ENCODE measurements at places on chromosomes 4 and X.

DNA sequence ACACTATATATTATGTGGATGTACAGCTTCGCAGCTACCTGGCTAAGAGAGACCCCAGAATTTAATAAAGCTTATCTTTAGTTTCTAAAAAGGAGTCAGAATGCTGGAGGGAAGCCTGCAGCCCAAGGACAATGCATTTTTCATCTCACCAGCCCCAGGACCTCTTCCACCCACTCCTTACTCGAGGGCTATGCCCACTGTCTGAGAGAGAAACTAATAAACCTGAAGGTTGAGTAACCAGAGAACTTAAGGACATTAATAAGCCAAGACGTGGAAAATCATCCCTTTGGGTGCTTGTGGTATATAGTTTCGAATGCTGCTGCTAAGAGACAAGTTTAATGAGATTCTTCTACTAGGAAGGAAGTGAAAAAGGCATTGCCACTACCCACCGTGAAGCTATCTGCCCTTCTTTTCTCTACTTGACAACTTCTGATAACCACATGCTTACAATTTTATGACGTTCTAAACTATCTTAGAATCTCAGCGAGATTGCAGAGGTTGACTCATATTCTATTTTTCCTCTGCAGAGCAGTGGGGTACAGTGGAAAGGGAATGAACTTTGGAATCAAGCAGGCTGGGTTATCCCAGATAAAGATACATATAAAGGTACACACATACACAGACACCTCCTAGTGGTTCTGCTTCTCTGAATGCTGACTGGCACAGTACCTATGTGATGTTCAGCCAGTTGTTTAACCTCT is 3.3 kb downstream of the RELL1 start:
- no peak for DNase-seq

DNA sequence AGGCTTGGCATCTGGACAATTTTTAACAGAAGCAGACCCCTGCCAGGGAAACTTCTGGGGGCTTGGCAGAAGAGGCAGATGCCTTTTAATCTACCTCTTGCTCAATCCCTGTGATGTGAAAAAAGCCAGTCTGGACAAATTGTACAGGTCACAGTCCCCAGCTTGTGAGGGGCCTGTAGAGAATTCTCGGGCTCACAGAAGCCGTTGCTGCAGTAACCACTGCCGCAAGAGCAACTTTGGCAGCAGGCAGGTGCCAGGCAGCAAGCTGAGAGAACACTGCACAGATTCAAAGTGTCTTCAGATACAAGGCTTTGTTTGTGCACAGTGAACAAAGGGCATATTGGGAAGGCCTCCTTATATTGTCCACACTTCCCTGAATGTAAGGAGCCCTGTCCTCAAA is 11.7 kb downstream of the GPKOW start:
- no peak for DNase-seq

GRCh38 chrX:149527705-149528104 is 13.1 kb upstream of the EOLA1 start:
- peak; percentile 24 for DNase-seq

DNA sequence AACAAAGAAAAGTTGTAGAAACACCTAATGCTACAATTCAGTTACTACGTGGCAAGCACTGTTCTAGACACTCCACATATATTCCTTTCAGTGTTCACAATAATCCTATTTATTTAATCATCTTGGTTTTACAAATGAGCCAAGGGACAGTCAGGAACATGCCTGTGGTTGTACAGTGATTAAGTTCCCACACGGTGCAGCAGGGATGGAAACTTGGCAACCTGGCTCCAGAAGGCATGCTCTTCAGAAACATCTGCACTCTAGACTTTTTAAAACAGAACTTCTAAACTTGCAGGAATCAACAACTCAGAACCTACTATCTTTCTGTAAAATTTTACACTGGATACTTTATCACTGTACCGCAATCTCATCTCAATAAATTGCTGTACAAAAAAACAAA is 32.1 kb downstream of the TAPT1 start:
- DNase-seq = no peak

DNA sequence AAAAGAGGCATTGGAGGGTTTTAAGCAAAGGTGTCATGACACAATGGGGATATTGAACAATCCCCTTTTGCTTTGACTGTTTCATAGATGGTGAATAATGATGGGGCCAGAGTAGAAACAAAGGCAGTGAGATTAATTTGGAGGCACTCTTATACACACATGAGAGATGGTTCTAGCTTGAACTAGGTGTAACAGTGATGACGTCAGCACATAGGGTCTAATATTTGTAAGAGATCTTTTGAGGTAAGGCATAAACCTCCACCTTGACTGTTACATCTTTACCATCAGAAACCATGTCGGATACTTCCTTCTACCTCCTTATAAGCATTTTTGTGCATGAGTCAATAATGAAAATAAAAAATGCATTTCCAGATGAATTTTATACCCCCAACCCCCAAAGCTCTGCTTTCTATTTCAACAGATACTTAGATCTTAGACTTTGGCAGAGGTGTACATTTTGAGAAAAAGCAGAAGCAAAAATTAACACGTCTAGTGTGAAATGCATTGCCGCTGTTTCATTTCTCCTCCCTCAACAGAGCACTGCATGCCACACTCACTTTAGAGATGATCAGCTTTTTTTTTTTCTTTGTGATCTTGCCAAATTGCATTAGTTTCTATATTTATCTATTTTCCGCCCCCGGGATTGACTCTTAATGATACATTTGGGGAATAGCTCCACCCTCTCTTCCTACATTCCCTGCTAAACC is 87.2 kb downstream of the HS3ST1 start:
- no peak for DNase-seq

- no peak for DNase-seq
These were observed 525.5 kb upstream of the ZFP42 start for GRCh38 chr4:187470061-187470460.

- DNase-seq = no peak
These were observed 150.6 kb downstream of the POU3F4 start for GRCh38 chrX:83658731-83659130.

DNA sequence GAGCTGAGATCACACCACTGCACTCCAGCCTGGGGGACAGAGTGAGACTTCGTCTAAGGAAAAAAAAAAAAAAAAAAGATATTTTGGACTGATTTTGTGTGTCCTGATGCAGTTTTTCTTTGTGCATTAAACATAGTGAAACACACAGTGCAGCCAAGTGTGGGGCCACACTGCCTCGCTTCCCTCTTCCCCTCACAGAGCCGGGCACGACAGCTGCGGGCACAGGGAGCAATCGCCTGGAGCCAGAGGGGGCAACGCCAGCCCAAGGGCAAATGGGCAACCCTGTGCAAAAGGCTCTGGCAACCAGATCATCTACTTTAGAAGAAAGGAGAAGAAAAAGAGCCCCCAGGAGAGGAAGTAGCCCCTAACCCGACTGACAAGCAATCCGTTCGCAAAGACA is 13.5 kb upstream of the CCNQ start:
- no peak for DNase-seq

- no peak for DNase-seq
These were observed 15.2 kb upstream of the PHOX2B start for GRCh38 chr4:41763729-41764128.

- no peak for DNase-seq
These were observed 469.0 kb upstream of the NWD2 start for GRCh38 chr4:36775544-36775943.

DNA sequence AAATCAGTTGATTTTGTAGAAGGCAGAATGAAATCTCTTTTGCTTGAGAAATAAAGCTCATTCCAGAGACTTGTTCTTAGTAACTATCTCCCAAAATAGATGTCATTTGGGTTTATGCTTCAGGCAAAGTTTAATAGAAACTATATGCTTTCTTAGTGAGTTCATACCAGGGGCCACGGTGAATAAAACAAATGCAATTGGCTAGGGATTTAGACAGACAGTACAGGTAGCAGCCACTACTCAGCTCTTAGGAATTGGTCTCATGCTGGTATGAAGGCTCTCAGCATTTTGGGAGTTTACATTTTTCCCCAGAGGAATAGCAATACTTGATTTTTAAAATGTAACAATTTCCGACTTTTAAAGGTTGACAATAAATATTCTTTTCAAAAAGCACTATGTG is 27.0 kb downstream of the GYPA start:
- no peak for DNase-seq

GRCh38 chr4:7287918-7288280 is 95.6 kb downstream of the SORCS2 start:
- DNase-seq = no peak

GRCh38 chrX:154761977-154762536 is 607 bp upstream of the DKC1 start:
- peak; percentile 70 for DNase-seq

DNA sequence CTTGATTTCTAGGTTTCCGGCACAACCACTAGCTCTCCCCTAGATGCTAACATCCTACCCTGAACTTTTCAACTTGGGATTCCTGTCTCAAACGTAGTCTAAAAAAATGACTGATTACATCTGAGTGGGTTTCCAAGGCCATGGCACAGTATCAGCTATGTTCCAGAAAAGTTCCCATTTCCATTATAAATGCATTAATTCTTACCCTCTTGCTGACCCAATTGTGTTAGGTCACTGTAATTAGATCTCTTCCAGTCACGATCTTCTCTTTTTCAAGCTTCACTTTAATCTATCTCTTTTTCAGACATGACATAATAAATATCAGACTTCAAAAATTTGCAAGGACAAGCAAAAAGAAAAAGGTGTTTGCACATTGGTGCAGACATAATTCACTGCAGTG is 50.6 kb upstream of the PDE5A start:
- DNase-seq = no peak

- no peak for DNase-seq
These were observed 5.3 kb upstream of the G3BP2 start for GRCh38 chr4:75678473-75678872.

- no peak for DNase-seq
These were observed 15.0 kb downstream of the UGT8 start for GRCh38 chr4:114613560-114613959.

DNA sequence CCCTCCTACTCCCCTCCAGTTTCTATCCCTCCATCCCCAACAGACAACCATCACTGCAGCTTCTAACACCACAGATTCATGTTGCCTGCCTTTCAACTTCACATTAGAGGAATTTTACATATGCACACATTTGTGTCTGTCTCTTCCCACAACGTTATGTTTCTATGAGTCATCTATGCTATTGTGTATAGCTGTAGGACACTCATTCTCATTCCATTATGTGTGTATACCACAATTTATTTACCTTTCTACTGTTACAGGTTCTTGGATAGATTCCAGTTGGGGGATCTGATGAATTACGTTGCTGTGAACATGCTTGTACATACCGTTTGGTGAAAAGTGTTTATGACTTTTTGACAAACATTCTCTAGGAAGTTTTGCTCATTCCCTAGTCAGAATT is 58.8 kb upstream of the TRPC3 start:
- no peak for DNase-seq

DNA sequence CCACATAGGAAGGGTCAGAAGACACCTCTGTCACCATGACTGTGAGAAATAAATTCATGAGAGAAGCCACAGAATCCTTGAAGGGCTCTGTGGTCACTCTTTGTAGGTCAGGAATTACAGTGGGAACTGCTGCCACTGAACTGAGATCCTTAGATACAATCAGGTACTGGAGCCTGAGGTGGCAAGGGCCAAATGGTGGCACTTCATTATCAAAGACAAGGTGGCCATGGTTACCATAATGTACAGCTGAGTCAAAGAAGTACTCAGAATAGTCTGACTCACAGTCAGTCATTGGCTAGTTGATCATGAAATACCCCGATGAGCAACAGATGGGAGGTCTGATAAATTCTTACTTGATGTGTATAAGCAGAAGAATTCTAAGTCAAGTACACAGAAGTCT is 131.9 kb downstream of the RTL3 start:
- no peak for DNase-seq

DNA sequence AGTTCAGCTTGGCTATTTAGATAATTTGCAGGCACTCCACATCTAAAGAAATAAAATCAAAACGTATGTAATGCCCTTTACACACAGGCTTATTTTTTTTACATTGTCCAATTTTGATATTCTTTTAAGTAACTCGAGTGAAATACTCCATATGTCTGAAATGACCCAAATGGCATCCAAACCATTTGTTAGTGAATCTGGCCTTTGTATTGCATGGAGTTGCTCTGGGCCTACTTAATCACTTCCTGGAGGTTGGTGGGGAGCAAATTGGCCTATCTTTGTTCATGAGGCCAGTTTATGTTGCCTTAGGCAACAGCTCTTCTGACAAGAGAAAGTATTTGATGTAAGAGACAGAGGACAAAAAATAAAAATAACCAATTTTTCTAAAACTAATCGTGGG is 47.6 kb upstream of the TMEM131L start:
- DNase-seq = no peak

GRCh38 chrX:66054978-66055377 is 15.1 kb upstream of the VSIG4 start:
- DNase-seq = no peak

DNA sequence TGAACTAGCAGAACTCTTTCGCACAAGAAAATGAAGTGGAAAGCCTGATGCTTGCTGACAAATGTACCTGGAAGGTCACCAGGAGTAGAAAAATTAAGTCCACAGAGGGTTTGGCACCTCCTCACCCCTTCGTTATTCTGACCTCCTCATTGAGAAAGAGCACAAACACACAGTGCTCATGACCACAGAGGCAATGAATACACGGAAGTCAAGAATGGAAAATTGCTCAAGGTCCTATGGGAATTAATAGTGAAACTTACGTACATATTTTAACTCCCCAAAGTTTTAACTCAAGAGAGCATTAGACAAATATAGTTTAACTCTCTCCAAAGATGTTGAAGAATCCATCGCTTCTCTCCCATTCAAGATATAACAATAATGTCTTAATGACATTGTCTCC is 83.6 kb upstream of the CAMK2D start:
- no peak for DNase-seq

DNA sequence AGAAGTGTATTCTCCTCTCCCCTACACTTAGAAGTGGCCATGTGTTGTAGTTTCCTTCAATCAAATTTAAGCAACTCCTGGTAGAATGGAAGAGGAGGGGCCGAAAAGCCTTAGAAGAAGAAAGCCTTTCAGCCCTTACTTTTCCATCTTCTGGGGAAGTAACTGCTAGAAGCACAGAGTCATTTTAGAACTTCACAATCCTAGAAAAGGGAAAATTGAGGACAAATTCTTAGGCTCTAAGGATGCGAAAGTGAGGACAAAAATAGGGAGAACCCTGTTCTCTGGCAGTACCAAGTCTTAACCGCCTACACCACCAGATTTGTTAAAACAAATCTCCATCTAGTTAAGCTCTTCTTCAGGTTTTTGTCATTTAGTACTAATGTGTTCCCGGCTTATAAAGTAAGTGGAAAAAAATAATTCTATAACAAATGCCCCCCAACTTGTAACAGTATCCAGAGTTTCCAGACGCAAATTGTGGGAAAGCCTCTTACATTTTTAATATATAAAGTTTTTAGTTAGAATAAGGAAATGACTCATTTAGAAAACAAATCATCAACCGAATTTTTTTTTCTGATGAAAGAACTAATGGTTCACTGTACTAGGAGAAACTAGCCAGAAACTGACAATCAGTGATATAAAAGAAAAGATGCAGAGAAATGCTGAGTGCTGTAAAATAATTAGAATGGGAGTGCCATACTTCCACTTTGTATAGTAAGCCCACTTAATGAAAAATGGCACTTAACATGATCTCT is 76.0 kb downstream of the ARAP2 start:
- no peak for DNase-seq

GRCh38 chrX:153674219-153674851 is 722 bp upstream of the PNCK start:
- no peak for DNase-seq

GRCh38 chrX:130418740-130419139 is 17.0 kb downstream of the RBMX2 start:
- no peak for DNase-seq

- DNase-seq = no peak
These were observed 10.0 kb upstream of the AP1S2 start for GRCh38 chrX:15864629-15865028.
